ENCODE measurements at places on chromosomes 12 and 14.

DNA sequence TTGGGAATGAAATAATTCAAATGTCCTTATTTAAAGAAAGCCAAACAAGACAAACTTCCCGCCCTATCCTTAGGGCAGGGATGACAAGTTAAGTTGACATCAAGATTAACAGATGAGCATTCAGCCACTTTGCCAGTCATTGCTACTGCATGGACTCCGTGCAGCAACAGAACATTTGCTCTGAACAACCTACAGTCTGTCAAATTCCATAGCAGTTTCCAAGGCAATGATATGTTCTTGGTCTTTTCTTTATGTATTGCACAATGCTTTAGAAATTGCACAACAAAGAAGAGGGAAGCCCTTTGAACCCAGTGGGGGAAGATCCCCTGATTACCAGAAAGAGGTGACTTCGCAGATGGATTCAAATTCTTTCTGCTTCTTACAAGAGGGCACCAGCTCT, 269.8 kb downstream of the BCAT1 start:
- DNase-seq: no peak

DNA sequence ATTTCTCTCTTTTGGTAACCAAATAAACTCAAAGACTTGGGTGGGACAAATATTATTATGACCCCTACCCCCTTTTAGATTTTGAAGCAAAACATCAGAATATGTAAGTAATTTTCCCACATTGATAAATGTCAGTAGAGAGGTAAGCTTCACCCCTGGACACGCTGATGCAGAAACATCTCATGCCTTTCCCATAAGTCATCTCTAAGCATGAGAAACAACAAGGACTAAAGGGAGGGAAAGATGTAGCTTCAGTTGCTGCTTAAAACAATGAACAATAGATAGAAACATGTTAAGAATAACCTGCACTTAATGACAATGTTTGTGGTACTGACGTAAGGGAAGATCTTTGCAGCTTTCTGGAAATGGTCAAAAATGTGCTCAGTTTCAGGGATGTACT, 56.3 kb upstream of the SLC8A3 start:
- DNase-seq: no peak

GRCh38 chr14:35814371-35815005, 5.4 kb upstream of the RALGAPA1 start:
- no peak for DNase-seq

- no peak for DNase-seq
Measured at GRCh38 chr12:65362234-65363031, 84.0 kb downstream of the MSRB3 start.

GRCh38 chr14:102390064-102390855, 27.5 kb downstream of the TECPR2 start:
- DNase-seq: no peak

- DNase-seq: no peak
Measured at GRCh38 chr12:15597125-15597830, 191.9 kb downstream of the EPS8 start.

GRCh38 chr12:80356097-80356496, 87.9 kb upstream of the PTPRQ start:
- DNase-seq: no peak

DNA sequence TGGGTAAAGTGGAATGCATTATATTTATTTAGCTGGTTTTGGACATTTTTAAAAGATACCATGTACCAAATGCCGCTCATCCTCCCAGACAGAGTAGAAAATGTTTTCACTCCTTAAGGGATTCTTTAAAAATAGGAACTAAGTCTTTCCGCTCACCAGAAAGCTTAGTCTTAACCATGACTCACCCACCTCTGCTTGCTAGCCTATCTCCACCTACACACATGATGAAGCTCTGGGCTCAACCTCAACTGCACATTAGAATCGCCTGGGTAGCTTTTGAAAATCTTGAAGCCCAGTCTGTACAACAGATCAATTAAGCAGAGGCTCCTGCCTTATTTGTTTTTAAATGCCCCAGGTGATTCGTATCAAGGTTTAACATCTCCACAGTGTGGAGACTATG, 260.5 kb downstream of the NEDD1 start:
- DNase-seq: no peak

DNA sequence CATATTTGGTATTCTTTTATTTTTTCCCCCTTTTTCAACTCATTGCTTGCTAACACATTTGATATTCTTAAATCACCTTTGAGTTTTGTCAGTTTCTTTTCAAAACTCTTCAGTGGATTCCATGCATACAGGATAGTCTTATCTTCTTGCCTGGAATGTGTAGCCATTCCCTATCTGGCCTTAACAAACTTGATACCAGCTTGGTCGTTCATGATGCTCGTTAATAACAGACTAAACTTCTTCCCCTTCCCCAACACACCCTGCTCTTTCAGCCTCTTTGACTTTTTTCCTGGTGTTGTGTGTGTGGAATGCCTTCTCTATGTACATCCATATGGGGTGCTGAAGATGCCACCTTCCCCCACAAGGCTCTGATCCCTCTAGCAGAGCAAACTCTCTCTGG, 17.7 kb upstream of the CALM1 start:
- no peak for DNase-seq

- DNase-seq: no peak
Measured at GRCh38 chr12:6250343-6250742, 50.1 kb downstream of the CD9 start.

GRCh38 chr14:102279282-102279681, 25.7 kb downstream of the MOK start:
- DNase-seq: no peak

GRCh38 chr12:123614531-123614930, 12.6 kb downstream of the DDX55 start:
- no peak for DNase-seq

- DNase-seq: no peak
Measured at GRCh38 chr14:64605926-64606685, 56.3 kb downstream of the PPP1R36 start.

- DNase-seq: no peak
Measured at GRCh38 chr14:51006781-51007211, 62.5 kb upstream of the PYGL start.

DNA sequence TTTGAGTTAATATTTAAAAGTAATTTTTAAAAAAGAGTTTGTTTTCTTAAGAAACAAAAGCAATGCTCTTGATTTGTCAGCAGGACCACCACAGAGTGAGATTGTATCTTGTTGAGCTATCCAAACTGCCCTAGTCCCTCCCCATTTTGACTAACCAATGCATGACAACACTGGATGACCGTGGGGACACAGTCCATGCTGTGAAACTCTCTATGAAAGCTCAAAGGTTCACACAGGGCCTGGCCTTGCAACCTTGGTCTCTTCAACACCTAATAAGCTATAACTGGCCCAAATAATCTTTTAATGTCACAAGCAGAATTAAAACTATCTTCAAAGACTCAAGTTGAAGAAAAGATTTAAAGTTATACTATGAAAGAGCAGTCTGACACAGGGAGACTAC, 13.5 kb downstream of the ETFRF1 start:
- no peak for DNase-seq

- DNase-seq: no peak
Measured at GRCh38 chr12:50099302-50100008, 4.4 kb upstream of the GPD1 start.

DNA sequence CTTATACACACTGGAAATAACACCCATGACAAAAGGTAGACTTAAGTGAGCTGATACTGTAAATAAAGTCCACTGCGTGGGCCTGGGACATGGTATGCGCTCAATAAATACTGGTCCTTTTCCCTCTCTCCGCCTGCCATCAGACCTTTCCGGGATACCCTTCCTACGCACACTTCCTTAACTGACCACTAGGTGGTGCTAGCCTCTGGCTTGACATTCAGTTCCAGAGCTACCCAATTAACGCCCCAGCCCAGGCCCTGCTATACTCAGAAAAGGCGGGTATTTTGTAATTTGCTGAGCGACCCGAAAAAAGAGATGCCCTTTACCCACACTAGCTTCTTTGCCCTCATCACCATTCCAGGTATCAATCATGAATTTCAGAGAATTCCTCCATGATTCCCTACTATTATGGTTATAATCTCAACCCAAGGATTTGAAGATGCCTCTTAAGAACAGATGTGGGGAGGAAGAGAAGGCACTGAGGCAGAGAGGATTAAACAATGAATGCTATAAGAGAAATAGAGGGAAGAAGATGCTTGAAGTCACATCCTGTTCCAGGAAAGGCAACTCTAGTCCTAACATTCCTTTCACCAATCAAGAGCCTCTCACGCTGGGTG, 3.9 kb upstream of the LRP1 start:
- no peak for DNase-seq

DNA sequence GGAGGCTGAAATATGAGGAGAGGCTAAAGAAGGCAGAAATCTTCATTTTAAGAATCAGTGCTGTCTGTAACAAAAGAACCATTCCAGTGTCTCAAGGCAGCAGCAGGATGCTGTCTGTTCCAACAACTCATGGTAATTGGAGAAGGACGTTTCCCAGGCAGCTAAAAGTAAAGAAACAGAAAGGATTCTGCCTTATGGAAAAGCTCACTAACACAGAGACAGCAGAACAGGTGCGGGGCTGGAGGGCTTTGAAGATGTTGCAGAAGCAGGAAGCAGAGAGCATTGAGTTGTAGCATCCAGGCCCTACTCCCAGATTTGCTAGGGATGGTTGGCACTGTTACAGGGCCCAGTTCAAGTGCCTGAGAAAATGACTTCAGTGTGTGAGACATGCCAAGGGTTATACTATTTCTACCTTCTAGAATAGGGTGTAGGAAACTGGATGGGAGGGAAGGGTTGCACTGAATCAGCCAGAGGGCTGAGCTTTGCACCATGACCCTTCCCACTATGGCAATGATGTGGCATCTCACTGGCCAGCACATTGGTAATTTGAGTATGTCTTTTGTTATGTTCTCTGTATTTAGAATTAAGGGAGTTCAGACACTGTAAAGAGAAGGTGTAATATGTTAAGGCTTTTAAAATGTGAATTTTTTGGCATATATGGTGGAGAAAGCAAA, 160.0 kb upstream of the FBXO33 start:
- DNase-seq: no peak

DNA sequence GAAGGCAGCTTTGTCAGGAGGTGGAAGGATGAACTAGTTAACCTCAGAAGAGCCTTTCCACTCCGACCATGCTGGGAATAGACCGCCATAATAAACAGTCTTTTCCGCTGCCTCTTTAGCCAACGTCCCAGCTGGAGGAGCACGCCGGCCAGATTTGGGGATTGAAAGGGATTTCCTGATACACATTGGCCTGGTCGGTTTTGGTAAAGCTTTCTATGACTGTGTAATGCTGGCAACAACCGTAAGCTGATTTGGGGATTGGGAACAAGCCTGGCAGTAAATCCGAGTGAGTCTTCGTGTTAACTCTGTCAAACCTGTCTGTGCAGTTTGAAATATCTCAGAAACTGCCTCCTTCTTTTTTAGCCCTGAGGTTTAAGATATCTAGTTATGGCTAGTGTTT, 87.0 kb downstream of the DAD1 start:
- no peak for DNase-seq

DNA sequence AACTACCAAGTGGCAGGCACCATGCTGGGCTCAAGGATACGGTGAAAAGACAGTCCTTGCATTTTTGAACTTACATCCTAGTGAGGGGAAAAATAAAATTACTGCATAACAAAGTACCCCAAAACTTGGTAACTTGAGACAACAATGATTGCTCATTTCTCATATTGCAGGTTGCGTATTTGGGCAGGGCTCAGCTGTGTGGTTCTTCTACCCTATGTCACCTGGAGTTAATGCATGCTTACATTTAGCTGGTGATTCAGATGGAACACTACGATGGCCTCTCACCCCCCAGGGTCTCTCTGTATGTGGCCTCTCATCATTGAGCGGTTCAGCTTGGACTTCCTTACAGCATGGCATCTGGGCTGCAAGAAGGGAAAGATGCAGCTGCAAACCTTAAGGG, 60.7 kb upstream of the RBM19 start:
- no peak for DNase-seq

DNA sequence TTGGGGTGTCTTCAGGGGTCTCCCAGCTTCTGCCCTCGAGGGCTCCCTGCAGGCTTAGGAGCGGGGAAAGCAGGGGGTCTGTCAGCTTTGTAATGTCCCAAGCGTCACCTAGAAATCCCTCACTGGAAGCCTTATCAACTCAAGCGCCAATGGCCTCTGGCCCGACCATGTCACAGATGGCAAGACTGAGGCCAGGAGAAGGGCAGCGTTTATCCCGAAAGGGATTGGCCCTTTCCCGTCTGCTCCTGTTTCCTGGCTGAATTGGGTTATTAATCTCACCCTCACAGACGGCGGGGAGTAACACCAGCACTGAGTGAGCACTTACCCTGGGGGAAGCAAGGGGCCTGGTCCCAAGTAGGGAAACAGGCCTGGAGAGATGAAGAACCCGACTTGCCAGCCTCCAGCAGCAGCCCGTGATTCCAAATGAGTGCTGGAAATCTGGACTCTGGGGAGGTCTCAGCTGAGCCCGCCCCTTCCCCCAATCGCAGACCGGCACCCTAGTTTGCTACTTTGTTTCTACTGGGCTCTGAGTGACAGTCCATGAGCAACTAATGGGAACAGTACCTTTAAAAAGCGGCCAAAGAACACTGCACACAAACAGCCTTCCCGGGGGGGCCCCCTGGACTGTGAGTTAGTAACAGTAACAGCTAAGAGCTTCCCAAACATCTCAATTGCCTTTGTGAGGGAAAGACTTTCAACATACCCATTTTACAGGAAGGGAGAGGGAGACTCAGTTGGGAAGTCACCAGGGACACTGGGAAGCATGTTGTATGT, 2.1 kb upstream of the NCOR2 start:
- no peak for DNase-seq
